ENCODE measurements at places on chromosomes 11 and 22.
A peak's percentile ranks its signal among the peaks of the same experiment; 100 is the strongest.

DNA sequence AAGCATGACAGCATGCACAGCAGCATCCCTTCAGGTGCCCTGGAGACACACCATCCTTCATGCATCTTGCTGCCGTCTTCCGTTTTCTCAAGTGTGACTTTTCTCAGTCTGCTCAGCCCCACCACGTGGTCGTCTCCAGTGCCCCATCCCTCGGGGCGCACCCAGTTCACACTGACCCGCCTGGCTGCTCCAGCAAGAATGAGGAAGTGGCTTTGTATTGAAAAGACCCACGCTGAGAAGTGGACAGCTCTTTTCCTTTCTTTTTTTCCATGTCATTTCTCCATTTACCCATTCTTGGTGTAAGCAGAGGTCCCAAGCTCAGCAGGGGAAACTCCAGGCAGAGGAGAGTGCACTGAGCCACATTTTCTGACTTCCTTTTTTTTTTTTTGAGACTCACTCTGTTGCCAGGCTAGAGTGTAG is 14.5 kb downstream of the SERPINH1 start:
- no peak for DNase-seq

- peak; percentile 51 for DNase-seq
Measured at GRCh38 chr11:36540998-36541397, 26.8 kb upstream of the RAG1 start.

GRCh38 chr22:19361501-19362103 is 69.9 kb downstream of the HIRA start:
- no peak for DNase-seq

DNA sequence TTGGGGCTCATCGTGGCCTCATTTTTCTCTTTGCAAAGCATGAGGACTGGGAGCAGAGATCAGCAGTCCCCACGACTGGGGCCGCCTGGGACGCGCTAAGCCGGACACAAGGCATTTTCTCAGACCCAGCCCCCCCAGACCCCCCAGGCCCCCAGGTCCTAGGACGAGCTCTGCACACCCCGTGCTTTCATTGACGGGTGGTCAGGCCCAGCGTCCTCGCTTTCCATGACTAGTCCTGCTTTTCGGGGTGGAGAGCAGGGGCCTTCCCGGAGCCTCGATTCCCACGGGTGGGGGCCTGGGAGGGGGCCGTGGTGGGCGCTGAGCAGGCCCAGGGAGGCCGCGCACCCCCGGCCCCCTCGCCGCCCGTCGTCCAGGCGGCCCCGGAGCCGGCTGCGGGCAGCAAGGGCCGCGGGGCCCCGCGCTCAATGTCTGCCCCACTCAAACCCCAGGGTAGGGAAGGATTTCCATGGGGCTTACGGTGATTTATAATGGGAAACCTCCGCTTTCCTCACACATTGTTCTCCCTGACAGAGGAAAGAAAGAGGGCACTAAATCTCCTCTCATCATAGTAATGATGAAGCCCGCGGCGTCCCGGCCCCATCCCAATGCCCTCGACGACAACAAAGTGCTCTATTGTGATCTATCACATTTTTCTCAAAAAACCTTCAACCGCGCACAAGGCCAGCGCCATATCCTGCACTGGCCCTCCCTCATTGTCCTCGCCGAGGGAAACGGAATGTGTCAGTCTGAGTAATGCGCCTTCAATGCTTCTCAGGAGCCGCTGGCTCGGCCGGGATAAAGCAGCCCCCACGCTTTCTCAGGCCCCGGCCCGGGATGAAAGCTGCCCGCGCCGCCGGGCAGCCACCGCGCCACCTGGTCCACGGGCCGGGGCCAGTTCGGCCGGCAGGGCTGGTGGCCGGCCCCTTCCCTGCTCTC is 10.4 kb upstream of the LINC01488 start:
- peak; percentile 85 for DNase-seq

- no peak for DNase-seq
Measured at GRCh38 chr11:75166791-75167190, 15.9 kb downstream of the SLCO2B1 start.

DNA sequence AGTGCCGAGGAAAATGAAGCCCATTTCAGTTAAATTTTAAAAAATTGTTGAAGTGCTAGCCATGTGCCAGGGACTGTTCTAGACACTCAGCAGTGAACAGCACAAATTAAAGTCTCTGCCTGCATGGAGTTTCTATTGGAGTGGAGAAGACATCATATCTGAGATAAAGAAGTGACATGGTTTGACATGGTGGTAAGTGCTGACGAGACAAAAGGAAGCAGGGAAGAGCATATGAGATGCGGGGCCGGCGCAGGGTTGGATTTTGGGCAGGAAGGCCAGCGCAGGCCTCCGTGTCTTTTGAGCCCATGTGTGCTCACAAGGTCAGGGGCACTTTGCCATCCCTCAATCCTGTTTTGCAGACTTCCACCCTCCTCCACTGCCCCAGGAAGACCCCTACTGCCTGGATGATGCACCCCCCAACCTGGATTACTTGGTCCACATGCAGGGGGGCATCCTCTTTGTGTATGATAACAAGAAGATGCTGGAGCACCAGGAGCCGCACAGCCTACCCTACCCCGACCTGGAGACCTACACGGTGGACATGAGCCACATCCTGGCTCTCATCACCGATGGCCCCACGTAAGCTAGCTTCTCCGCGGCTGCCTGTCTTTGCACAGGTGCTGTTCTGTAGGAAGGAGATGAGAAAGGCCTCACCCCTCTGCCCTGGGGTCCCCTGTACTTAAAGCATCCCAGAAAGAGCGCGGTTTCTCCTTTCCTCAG is 29.6 kb downstream of the AMPD3 start:
- no peak for DNase-seq
